ENCODE measurements at places on chromosomes 5 and 9. TPM values are rescaled to one million over a fixed set of nuclear protein-coding genes. Genes with fewer than 3 reads are reported as not detected.

Gene CWC27
- 29.3 TPM for total RNA-seq

Gene PCSK5
- 3.1 TPM for total RNA-seq

Gene CNTNAP3B
- 4.1 TPM for total RNA-seq

Gene C9orf152
- not detected for total RNA-seq

Gene FOXI1
- 2.2 TPM for total RNA-seq

DNA sequence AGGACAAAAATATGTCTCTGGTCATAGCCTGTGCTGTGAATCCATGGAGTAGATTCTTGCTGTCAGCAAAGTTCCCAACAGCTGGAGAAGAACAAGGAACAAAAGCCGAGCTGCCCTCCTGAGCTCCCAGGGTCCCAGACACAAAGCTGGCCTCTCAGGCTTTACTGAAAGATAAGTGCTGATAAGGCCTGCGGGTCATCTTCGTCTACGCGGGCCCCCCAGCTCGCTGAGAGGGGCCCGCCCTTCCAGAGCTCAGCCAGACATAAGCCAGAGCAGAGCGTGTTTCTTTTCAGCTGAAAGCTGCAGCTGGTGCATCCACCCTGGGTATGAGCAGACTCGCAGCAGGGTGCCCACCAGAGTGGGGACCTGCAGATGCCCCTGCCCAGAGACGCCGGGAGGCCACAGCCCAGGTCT is 84.7 kb downstream of the HSD17B3 start:
- H3K4me1 ChIP-seq, result peaks cover 19% of the 10 kb centered on the region
- H3K36me3 ChIP-seq, result no peaks in the 10 kb centered on the region
- H3K27ac ChIP-seq, result peak overlapping the region; percentile 5
- no peak overlapping the region for H3K4me3 ChIP-seq
- DNase-seq, result no peak

GRCh38 chr5:137286025-137286610 is 213.0 kb downstream of the SPOCK1 start:
- H3K27me3 ChIP-seq, result no peaks in the 10 kb centered on the region
- H3K4me3 ChIP-seq, result no peak overlapping the region
- H3K36me3 ChIP-seq, result no peaks in the 10 kb centered on the region
- DNase-seq, result no peak

DNA sequence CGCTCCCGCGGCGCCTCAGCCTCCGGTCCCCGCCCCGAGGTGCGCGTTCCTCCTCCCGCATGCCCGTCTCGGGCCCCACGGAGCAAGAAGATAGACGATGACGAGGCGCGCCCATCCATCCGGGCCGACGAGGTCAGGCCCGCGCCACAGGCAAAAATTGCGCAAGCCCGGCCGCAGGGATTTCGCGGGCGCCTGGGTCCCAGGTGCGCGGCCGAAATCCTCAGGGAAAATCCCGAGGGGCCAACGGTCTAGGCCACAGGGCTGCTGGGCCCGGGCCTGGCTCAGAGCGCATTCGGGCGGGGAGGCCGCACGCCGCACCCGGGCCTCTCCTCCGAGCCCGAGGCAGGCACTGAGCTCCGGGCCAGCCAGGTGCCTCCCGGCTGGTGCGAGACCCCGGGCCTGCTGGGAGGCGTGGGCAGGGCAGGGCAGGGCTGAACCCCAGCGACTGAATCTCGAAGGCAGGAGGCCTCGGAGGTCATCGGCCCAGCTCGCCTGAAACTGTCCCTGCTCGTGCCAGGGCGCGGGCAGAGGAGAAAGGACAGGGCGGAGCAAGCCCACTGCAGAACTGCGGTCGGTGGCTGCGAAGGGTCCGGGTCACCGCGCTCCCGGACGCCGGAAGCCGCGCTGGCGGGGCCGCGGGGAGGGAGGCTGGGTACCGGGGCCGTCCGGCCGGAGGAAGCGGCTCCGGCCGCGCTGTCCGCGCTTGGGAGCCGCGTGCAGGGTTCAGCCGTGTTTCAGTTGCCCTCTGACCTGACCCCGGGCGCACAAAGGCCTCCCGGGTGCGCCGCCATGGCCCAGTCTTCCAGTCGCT is 66.8 kb downstream of the FOXD1 start:
- no peaks in the 10 kb centered on the region for H3K27me3 ChIP-seq
- no peak for DNase-seq
- no peaks in the 10 kb centered on the region for H3K36me3 ChIP-seq
- no peak overlapping the region for H3K4me3 ChIP-seq
- H3K4me1 ChIP-seq, result no peaks in the 10 kb centered on the region
- H3K27ac ChIP-seq, result no peak overlapping the region

DNA sequence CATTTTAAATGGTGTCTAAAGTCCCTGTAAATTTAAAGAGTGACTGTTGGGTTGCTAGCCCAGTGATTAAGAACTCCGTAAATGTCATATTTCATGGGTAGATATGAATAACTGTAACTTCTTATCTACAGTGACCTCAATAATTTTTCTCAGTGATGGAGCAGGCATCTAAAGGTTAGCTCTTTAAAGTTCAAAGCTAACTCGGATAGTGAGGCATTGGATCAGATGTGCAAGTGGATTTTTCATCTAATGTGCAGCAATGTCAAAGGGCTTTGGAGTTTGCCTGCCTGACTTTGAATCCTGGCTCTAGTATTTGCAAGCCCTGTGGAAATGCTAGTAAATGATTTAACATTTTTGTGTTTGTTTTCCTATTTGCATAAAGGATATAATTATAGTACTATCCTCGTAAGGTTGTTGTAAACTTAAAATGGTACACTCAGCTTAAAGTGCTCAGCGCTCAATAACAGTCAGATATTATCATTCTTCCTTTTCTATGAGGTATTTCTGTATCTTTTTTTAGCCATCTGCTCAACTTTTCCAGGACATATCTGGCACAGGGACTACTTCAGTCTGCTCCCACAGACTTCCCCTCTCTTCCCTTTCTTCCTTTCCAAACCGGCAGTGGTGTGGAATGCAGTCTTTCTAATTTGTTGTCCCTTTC is 163.7 kb upstream of the ELL2 start:
- peaks cover 25% of the 10 kb centered on the region for H3K4me1 ChIP-seq
- H3K27ac ChIP-seq, result peak overlapping the region; percentile 44
- no peak overlapping the region for H3K4me3 ChIP-seq
- no peaks in the 10 kb centered on the region for H3K27me3 ChIP-seq
- H3K36me3 ChIP-seq, result no peaks in the 10 kb centered on the region

GRCh38 chr5:157747766-157748700 is 4.5 kb downstream of the LSM11 start:
- H3K36me3 ChIP-seq, result peaks cover 3% of the 10 kb centered on the region
- H3K4me3 ChIP-seq, result no peak overlapping the region
- no peak overlapping the region for H3K27ac ChIP-seq
- H3K4me1 ChIP-seq, result peaks cover 12% of the 10 kb centered on the region

DNA sequence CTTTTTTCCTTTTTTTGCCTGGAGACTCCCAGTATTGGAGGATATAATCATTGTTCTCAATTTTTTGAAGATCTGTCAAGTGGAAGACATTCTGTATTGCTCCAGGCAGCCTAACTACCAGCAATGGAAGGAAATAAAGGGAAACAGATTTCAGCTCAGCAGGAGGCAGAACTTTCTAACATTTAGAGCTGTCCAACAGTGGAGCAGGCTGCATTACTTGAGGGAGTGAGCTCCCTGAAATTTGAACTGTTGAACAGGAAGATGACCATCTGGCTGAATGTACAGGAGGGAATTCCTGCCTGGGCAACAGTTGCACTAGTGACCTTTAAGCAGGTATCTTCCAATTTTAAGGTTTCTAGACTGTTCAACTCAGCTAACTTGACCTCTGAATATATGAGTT is 1.1 kb upstream of the GAPVD1 start:
- peaks cover 15% of the 10 kb centered on the region for H3K36me3 ChIP-seq
- H3K4me1 ChIP-seq, result peaks cover 24% of the 10 kb centered on the region
- peak overlapping the region; percentile 98 for H3K27ac ChIP-seq
- DNase-seq, result no peak
- peak overlapping the region; percentile 92 for H3K4me3 ChIP-seq

DNA sequence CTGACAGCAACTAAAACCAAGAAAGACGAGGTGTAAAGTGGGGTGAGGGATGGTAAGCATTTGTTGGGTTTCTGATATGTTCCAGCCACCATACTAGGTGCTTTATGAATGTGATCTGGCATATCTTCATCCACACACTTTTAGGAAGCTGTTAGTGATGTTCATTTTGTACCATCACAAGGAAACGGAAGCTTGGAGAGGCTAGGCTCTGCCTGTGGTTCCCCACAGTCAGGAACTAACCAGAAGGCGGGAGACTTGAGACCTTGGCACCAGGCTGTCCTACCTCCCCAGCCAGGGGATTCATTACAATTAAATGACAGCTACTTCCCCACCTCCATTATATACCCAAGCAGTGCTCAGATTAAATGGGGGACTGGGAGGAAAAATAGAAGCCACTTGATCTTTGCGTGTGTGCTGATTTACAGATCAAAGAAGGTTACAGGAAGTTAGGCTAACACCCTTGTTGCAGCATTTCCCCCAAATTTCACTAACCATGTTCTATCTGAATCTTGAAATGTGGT is 43.0 kb downstream of the SFXN1 start:
- no peak for DNase-seq
- peaks cover 38% of the 10 kb centered on the region for H3K36me3 ChIP-seq
- no peak overlapping the region for H3K27ac ChIP-seq
- H3K27me3 ChIP-seq, result no peaks in the 10 kb centered on the region
- no peaks in the 10 kb centered on the region for H3K4me1 ChIP-seq
- no peak overlapping the region for H3K4me3 ChIP-seq

DNA sequence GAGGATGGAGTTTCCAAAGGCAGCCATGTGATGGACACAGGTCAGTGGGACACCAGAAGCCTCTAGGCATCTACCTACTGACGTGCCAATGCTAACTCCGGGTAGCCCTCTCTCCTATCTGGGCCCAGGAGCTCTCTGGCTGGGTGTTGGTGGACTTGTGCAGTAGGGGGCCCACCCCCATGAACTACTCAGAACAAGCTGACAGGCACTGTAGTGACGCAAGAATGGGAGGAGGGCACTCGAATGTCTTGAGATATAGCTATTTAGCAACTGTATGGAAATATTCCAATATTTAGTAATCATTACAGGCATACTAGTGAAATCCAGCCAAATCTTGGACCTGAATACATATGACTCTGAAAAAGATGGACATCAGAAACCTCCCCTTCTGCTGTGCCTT is 5.7 kb upstream of the DOCK2 start:
- no peak for DNase-seq
- H3K4me3 ChIP-seq, result no peak overlapping the region
- H3K36me3 ChIP-seq, result no peaks in the 10 kb centered on the region
- no peak overlapping the region for H3K27ac ChIP-seq
- peaks cover 2% of the 10 kb centered on the region for H3K27me3 ChIP-seq

DNA sequence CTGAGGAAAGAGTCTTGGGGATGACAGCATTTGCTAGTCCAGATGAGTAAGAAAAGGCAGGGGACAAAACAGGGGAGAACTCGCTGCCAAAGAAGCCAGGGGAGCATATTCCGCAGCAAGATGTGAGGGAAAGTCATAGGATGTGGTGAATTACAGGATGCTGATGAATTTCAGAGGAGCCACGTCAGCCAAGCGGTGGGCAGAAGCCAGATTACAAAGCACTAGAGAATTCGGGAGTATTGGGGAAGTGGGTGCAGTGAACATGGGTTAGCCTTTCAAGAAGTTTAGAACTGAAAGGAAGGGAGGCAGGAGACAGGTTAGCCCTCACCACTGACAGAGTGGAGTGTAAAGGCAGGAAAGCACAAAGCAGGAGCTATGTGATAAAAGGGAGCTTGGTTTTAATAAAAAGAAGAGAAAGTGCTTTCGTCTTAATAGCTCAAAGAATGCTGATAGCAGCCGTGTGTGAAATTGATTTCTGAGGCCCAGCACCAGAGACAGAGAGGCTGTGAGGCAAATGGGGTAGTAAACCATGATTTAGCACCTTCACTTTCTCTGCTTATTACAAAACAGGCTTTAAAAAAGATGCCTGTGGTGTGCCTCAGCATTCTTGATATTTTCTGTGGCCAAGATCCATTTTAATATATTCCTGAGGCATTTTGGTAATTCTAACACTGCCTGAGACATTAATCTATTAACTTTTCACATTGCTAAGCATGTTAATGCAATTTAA is 16.9 kb downstream of the ADAMTSL1 start:
- no peak for DNase-seq
- no peaks in the 10 kb centered on the region for H3K4me1 ChIP-seq
- no peak overlapping the region for H3K27ac ChIP-seq
- H3K4me3 ChIP-seq, result no peak overlapping the region
- H3K27me3 ChIP-seq, result no peaks in the 10 kb centered on the region
- H3K36me3 ChIP-seq, result no peaks in the 10 kb centered on the region

- no peak overlapping the region for H3K27ac ChIP-seq
- no peak for DNase-seq
- H3K27me3 ChIP-seq, result peaks cover 1% of the 10 kb centered on the region
Measured at GRCh38 chr5:35850967-35851680, 5.6 kb upstream of the IL7R start.

DNA sequence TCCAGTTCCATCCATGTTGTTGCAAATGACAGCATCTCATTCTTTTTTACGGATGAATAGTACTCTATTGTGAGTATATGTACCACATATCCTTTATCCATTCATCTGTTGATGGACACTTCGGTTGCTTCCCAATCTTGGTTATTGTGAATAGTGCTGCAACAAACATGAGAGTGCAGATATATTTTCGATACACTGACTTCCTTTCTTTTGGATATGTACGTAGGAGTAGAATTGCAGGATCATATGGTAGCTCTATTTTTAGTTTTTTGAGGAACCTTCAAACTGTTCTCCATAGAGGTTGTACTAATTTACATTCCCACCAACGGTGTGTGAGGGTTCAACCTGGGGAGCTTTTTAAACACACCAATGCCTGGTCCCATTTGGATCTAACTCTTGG is 22.3 kb downstream of the GALNT12 start:
- H3K36me3 ChIP-seq, result no peaks in the 10 kb centered on the region
- no peak overlapping the region for H3K27ac ChIP-seq
- H3K27me3 ChIP-seq, result peaks cover 1% of the 10 kb centered on the region
- no peak overlapping the region for H3K4me3 ChIP-seq
- H3K4me1 ChIP-seq, result peaks cover 6% of the 10 kb centered on the region

DNA sequence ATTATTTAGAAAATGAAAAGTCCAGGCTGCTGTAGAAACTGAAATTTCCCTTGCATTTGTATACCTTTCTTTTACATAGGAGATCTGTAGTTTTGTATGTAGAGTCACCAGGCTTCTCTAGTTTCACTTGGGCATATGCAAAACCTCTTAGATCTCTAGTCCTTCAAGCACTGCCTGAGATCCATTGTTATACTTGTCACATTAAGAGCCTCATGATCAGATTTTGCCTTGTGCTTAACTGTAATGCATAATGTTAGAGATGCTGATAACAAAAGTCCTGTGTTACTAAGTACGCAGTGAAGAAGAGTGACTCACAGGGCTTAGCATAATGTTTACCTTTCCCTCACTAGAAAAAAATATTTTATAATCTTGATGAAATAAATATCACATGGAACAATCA is 250.2 kb downstream of the CYLC2 start:
- no peak for DNase-seq
- no peak overlapping the region for H3K27ac ChIP-seq
- H3K36me3 ChIP-seq, result no peaks in the 10 kb centered on the region
- H3K27me3 ChIP-seq, result no peaks in the 10 kb centered on the region

DNA sequence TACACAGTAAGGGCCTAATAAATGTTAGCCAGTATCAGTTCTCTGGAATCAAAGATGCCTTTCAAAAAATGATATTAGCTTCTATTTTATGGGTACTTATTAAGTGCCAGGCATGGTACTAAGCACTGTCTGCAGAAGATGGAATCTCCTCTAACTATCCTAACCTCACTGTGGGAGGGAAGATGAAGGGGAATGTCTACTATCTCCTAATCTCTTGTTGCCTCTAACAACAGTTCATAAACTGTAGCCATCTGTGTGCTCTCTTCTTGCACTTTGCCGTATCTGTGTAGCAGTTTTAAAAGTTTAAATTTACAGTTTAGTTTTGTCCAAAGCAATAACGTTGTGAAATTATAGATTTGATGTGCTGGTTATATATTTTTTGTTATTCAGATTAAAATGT is 99.6 kb upstream of the CCDC112 start:
- H3K4me3 ChIP-seq, result no peak overlapping the region
- no peak for DNase-seq
- H3K4me1 ChIP-seq, result no peaks in the 10 kb centered on the region
- no peak overlapping the region for H3K27ac ChIP-seq

Data from endothelial cell (in vitro differentiated cells).